ENCODE measurements at places on chromosomes 2 and 18. TPM values are rescaled to one million over a fixed set of nuclear protein-coding genes. Genes with fewer than 3 reads are reported as not detected.
A peak's percentile ranks its signal among the peaks of the same experiment; 100 is the strongest.

DNA sequence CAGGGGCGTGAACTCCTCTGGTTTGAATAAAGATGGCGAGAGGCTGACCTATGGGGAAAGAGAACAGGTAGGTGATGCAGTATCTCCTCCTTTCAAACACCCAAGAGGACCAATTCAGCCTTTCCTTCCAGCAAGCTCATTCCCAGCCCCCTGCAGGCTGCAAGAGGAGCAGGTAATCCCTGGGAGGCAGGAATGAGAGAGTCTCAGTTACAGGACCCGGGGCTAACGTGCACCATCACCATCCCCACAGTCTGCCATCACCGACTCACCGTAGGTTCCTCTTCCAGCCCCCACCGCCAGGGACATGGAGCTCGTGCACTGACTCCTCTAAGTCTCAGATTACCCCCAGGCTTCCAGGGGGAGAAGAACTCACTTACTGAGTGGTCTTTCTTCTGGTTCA is 26.7 kb downstream of the XDH start:
- H3K27ac ChIP-seq = no peak overlapping the region
- H3K4me1 ChIP-seq = no peaks in the 10 kb centered on the region
- no peak overlapping the region for H3K4me3 ChIP-seq
- H3K27me3 ChIP-seq = no peaks in the 10 kb centered on the region

DNA sequence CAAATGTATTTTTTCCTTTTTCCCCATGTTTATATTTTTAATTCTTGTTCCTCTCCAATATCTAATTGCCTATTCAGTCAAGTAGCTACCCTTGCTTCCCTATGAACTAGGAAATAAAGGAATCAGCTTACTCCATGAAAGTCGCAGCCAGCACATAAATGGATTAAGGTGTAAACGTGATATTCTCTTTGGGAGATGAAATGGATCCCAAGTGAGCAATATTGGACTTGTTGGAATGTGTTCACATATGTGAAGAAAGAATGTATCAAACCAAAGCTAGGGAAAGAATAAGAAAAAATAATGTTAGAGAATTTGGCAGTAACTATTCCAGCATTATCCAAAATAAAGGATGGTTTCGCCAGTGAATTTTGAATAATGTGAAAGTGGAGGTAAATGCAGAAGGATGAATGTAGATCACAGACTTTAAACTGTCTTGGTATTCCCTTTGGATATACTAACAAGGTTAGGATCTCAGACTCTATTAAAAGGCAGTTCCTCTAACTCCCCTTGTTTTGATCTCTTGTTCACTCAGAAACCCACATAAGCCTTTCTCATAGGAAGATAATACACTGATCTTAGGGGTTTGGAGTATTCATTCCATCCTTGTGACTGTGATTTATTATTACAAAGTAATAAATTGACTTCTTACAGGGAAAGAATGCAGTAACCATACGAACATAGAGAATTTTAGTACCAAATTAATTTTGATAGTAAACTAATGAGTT is 208.1 kb downstream of the BABAM2 start:
- no peak for DNase-seq
- no peaks in the 10 kb centered on the region for H3K4me1 ChIP-seq
- no peak overlapping the region for H3K4me3 ChIP-seq
- no peak overlapping the region for H3K27ac ChIP-seq

DNA sequence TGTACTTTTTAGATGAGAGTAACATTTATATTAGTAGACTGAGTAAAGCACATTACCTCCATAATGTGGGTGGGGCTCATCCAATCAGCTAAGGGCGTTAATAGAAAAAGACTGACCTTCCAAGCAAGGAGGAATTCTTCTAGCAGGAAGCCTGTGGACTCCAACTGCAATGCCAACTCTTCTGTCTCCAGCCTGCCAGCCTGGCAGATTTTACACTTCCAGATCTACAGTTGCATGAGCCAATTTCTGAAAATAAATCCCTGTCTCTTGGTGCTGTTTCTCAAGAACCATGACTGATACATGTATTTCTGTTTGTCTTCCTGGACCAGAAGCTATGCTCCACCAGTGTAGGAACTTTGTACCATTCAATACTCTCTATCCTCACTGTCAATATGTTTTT is 69.0 kb upstream of the LMAN1 start:
- no peaks in the 10 kb centered on the region for H3K27me3 ChIP-seq
- H3K4me3 ChIP-seq = no peak overlapping the region
- no peak overlapping the region for H3K27ac ChIP-seq
- no peaks in the 10 kb centered on the region for H3K4me1 ChIP-seq
- H3K36me3 ChIP-seq = no peaks in the 10 kb centered on the region

DNA sequence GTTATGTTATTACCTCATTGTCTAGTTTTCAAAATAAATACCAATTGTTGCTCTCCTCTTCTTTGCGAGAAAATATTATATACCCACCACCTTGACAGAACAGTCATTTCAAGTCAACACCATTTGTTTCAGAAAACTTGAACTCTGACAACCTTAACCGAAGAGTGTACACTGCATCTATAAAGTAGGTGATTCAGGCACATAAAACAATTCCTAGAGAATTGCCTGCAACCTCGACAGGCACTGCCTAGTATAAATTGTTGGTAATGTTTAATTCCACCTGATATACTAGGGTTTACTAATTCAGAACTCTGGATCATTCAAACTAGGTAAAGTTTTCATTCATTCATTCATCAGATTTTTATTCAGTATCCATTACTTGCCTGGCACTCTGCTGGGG is 121.8 kb downstream of the AKAIN1 start:
- H3K27me3 ChIP-seq = no peaks in the 10 kb centered on the region
- no peaks in the 10 kb centered on the region for H3K4me1 ChIP-seq
- no peak overlapping the region for H3K4me3 ChIP-seq
- DNase-seq = no peak

DNA sequence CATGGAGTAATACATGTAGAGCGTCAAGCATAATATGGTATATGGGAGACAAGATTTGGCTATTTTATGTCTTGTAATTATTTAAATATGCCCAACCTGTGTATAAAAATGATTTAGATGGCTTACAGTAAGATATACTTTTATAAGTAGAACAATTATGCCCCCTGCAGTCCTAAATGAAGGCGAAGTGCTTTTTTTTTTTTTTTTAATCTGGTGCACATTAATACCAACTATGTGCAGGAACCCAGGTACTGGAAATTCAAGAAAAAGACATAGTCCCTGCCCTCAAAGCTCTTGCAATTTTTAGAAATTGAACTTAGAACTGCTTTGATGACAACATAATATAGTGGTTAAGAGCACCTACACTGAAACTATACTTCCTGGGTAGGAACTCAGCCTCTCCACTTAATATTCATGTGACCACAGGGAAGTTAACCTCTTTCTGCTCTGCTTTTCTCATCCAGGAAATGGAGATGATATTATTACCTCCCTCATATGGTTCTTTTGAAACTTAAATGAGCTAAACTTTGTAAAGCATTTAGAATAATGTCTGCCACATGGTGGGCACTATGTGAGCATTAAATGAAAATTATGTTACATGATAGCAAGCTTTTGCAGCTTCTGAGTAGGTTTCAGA is 38.1 kb downstream of the AFTPH start:
- no peak overlapping the region for H3K4me3 ChIP-seq
- DNase-seq = no peak
- peaks cover 19% of the 10 kb centered on the region for H3K4me1 ChIP-seq
- no peak overlapping the region for H3K27ac ChIP-seq
- H3K36me3 ChIP-seq = no peaks in the 10 kb centered on the region

DNA sequence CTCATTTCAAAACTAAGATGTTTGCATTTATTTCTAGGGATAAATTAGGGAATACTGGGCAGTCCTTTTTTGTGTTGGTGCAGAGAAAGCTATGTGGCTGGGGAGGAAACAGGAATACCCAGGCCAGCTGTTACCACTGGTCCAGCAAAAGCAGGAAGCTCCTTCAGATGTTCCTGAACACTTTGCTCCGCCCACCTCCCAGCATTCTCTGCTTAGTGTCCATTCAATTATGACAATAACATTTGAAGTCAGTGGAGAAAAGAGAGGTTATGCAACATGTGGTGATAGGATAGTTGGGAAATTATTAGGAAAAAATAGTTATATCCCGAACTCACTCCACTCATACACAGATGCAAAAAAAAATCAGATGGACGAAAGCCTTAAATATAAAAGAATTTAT is 22.1 kb upstream of the ARPC2 start:
- H3K4me3 ChIP-seq = no peak overlapping the region
- H3K27ac ChIP-seq = no peak overlapping the region
- H3K4me1 ChIP-seq = no peaks in the 10 kb centered on the region
- H3K27me3 ChIP-seq = no peaks in the 10 kb centered on the region
- H3K36me3 ChIP-seq = no peaks in the 10 kb centered on the region
- DNase-seq = no peak

DNA sequence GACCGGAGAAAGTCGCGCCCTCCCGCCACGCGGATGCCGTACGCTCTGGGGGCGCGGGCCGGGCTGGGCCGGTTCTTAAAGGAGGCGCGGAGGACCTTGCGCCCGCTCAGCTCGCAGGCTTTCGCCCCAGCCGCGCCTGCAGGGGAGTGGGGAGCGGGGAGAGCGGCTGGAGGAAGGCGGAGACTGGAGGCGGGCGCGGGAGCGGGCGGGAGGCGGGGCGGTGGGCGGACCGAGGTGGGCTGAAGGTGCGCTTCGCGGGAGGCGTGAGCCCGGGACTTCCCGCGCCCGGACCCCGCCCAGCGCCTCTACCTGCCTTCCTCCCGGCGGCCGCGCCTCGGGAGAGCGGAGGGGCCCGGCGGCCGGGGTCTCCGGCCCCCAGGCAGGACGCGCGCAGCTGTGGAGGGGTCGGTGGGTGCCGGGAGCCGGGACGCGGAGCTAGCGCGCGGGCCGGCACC is at the start of gene ADRA2B:
Gene ADRA2B (minus strand): TSS at position 148 of the 455 bp plus-strand sequence. CDS start 422 bp downstream, outside the sequence.
- no peaks in the 10 kb centered on the region for H3K36me3 ChIP-seq
- DNase-seq = no peak
- H3K27me3 ChIP-seq = peaks cover 1% of the 10 kb centered on the region

Gene UCN
- total RNA-seq = 2.0 TPM

- H3K4me1 ChIP-seq = no peaks in the 10 kb centered on the region
- no peaks in the 10 kb centered on the region for H3K27me3 ChIP-seq
- DNase-seq = no peak
These were observed 91.6 kb downstream of the ITGB1BP1 start for GRCh38 chr2:9331704-9332103.

Gene PDIA6
- 178 TPM for total RNA-seq

GRCh38 chr2:121596221-121597080 is 52.8 kb downstream of the CLASP1 start:
- H3K27ac ChIP-seq = peak overlapping the region; percentile 84
- H3K4me3 ChIP-seq = peak overlapping the region; percentile 62
- H3K4me1 ChIP-seq = peaks cover 38% of the 10 kb centered on the region
- H3K36me3 ChIP-seq = no peaks in the 10 kb centered on the region

GRCh38 chr2:101305492-101306078 is 2.9 kb downstream of the RNF149 start:
- DNase-seq = no peak
- H3K4me1 ChIP-seq = peaks cover 25% of the 10 kb centered on the region
- H3K4me3 ChIP-seq = peak overlapping the region; percentile 70
- H3K27ac ChIP-seq = no peak overlapping the region
- H3K36me3 ChIP-seq = no peaks in the 10 kb centered on the region
- H3K27me3 ChIP-seq = no peaks in the 10 kb centered on the region

DNA sequence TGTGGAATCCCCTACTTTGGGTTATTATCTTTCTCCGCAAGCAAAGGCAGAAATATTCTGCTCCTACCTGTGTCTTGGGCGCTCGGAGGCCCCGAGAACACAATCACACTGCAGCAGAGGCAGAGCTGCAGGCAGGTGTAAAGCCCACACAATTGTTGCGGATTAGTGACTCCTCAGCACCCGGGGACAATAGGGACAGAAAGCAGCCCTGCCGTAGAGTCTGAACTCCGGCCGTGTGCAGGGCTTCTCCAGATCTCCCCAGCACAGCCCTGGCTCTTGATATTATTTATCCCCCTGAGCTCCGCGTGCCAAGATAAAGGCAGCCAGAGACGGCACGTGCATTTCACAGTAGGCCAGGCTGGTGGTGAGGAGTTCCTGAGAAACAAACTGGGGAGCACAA is 229.2 kb downstream of the EN1 start:
- H3K4me1 ChIP-seq = no peaks in the 10 kb centered on the region
- DNase-seq = no peak
- H3K27me3 ChIP-seq = no peaks in the 10 kb centered on the region
- H3K36me3 ChIP-seq = no peaks in the 10 kb centered on the region

- H3K4me1 ChIP-seq = no peaks in the 10 kb centered on the region
- no peaks in the 10 kb centered on the region for H3K36me3 ChIP-seq
- H3K4me3 ChIP-seq = no peak overlapping the region
- no peak overlapping the region for H3K27ac ChIP-seq
These were observed 37.0 kb upstream of the IGFBP5 start for GRCh38 chr2:216732334-216732733.

DNA sequence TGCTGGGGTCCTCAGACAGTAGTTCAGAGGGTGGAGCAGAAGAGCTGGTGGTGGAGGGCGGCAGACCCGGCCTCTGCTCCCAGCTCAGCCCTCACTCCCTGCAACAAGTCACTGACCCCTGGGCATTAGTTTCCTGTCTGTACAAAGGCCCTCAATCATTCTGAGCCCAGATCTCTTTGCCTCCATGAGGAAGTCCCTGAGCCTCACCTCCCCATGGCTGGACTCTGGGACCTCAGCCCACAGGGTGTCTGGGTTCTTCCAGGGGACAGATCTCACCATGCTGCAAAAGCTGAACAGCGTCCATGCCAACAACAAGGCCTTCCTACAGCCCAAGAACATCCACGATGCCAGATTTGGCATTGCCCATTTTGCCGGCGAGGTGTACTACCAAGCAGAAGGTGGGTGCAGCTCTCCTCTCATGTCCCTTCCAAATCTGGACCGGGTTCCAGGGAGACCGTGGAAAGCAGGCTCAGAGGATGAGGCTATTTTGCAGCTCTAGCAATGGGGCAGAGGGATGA is 49.1 kb downstream of the MYO7B start:
- DNase-seq = no peak
- H3K4me1 ChIP-seq = no peaks in the 10 kb centered on the region
- no peaks in the 10 kb centered on the region for H3K27me3 ChIP-seq
- H3K27ac ChIP-seq = no peak overlapping the region
- H3K4me3 ChIP-seq = no peak overlapping the region

DNA sequence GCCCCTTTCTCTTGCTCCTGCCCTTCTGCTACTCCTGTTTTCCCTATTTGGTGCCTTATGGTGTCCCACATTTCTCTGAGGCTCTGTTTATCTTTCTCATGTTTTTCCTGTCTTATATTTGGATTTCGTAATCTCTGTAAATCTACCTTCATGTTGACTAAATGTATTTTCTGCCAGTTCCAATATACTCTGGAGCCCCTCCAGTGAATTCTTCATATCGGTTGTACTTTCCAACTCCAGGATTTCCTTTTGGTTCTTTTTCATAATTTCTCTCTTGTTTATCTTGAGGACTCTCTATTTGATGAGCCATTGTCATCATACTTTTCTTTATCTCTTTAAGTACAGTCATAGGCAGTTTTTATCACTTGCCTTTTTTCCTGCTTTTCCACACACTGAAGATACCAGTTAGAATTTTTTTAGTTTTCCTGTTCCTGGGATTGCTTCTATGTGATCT is 19.1 kb downstream of the SCLY start:
- no peaks in the 10 kb centered on the region for H3K27me3 ChIP-seq
- no peak overlapping the region for H3K27ac ChIP-seq
- H3K4me1 ChIP-seq = no peaks in the 10 kb centered on the region
- peaks cover 25% of the 10 kb centered on the region for H3K36me3 ChIP-seq

Gene PDCD1
- total RNA-seq = 3.6 TPM

Gene DSC2
- 4.4 TPM for total RNA-seq

- H3K4me3 ChIP-seq = no peak overlapping the region
- no peak overlapping the region for H3K27ac ChIP-seq
- no peak for DNase-seq
- no peaks in the 10 kb centered on the region for H3K36me3 ChIP-seq
- no peaks in the 10 kb centered on the region for H3K27me3 ChIP-seq
These were observed 86.4 kb upstream of the OTOS start for GRCh38 chr2:240226672-240227537.

Gene VWA3B
- total RNA-seq = not detected

GRCh38 chr18:3264362-3264761 is 2.4 kb downstream of the MYL12B start:
- peak overlapping the region; percentile 32 for H3K4me3 ChIP-seq
- peaks cover 2% of the 10 kb centered on the region for H3K36me3 ChIP-seq
- H3K27me3 ChIP-seq = no peaks in the 10 kb centered on the region
- no peak for DNase-seq
- H3K4me1 ChIP-seq = peaks cover 10% of the 10 kb centered on the region

Data from GM12878 (cell line).